ENCODE measurements at places on chromosomes 5 and 9. TPM values are rescaled to one million over a fixed set of nuclear protein-coding genes. Genes with fewer than 3 reads are reported as not detected.

GRCh38 chr9:93810028-93810971 lies 144.9 kb downstream of the BARX1 start:
- no peak for DNase-seq
- H3K27ac ChIP-seq = no peak overlapping the region
- no peak overlapping the region for H3K4me3 ChIP-seq
- no peaks in the 10 kb centered on the region for H3K4me1 ChIP-seq
- peaks cover 10% of the 10 kb centered on the region for H3K27me3 ChIP-seq

Gene TLE1
- 0.17 TPM for total RNA-seq

DNA sequence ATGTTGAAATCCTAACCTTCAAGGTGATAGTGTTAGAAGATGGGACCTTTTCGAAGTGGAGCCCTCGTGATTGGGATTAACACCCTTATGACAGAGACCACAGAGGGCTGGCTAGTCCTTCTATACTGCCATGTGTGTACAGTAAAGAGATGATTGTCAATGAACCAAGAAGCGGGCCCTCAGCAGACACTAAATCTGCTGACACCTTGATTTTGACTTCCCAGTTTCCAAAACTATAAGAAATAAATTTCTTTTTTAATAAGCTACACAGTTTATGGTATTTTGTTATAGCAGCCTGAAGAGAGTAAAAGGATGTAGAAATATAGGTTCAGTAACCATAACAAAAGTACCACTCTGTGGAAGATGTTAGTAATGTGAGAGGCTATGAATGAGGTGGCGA lies 419.0 kb upstream of the NUDT12 start:
- H3K4me3 ChIP-seq = no peak overlapping the region
- H3K4me1 ChIP-seq = no peaks in the 10 kb centered on the region
- H3K27me3 ChIP-seq = no peaks in the 10 kb centered on the region
- H3K27ac ChIP-seq = no peak overlapping the region

Gene MYMK
- total RNA-seq = not detected

GRCh38 chr9:86350006-86350760 lies 4.0 kb downstream of the TUT7 start:
- H3K36me3 ChIP-seq = peaks cover 48% of the 10 kb centered on the region
- DNase-seq = no peak
- peaks cover 52% of the 10 kb centered on the region for H3K4me1 ChIP-seq
- no peaks in the 10 kb centered on the region for H3K27me3 ChIP-seq

DNA sequence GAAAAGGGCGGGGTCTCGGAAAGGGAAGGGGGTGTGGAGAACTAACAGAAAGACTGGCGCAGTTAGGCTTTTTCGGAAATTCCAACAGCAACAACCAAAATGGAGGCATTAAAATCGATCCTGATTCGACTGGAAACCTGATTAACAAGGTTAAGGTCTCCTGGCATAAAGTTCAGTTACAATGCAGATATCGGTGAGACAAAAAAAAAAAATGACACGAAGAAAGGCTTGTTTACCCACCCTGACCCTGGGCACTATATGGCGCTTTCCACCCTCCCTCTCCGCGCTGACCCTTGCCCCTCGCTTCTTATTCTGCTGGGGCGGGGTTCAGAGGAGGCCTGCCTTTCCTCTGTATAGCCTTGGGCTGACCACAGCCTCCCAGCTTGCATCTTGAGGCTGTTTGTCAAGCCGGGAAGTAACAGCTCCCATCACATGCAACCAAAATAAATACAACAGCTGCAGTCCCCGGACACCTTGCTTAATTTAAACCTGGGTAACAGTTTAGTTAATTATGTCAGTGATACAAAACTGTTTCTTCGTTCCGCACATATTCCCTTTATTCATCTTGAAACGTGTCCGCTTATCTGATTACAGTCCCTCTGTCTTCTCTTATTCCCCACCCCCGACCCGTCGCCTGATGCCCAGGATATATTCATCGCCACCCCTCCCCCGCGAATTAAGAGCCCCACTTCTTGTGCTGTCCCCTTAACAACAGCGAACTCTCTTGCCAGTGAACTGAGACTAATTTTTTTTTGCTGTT lies 795 bp upstream of the PJA2 start:
- peak overlapping the region; percentile 89 for H3K4me3 ChIP-seq
- no peaks in the 10 kb centered on the region for H3K27me3 ChIP-seq
- peaks cover 13% of the 10 kb centered on the region for H3K36me3 ChIP-seq
- H3K4me1 ChIP-seq = peaks cover 31% of the 10 kb centered on the region
- peak; percentile 57 for DNase-seq

- H3K36me3 ChIP-seq = no peaks in the 10 kb centered on the region
- no peak overlapping the region for H3K4me3 ChIP-seq
- DNase-seq = no peak
Observed at GRCh38 chr9:133525677-133526076, 918 bp upstream of the MYMK start.

Gene BNC2
- not detected for total RNA-seq

GRCh38 chr5:73388740-73389139 lies 59.8 kb downstream of the FOXD1 start:
- H3K27ac ChIP-seq = no peak overlapping the region
- peaks cover 13% of the 10 kb centered on the region for H3K27me3 ChIP-seq
- H3K4me1 ChIP-seq = peaks cover 21% of the 10 kb centered on the region
- no peak overlapping the region for H3K4me3 ChIP-seq
- peaks cover 12% of the 10 kb centered on the region for H3K36me3 ChIP-seq

DNA sequence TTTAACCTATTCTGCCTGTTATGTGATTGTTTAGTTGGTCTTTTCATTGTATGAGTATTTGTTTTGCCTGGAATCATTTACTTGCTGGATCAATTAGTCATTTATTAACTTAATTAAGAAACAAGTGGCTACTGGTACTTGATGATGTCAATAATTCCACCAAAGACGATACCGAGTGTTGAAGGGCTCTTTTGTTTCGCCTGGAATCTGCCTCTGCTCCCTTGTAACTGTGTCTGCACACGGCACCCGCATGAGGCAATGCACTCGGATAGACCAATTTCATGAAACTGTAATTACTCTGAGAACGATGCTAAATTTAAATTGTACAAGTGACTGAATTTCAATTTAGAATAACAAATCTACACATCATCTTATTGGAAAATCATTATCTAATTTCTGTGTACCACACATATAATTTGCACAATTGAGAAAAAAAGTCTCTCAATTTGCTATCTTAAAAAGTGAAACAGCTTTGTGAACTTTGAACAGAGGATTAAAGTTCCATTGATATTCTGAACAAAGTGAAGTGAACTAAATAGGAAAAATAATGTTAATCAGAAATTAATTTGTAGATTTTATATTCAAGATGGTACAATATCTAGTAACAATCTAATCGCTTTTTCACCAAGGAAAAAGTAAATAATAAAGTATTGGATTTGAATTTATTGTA lies 143.2 kb downstream of the CTNND2 start:
- H3K4me3 ChIP-seq = no peak overlapping the region
- no peak overlapping the region for H3K27ac ChIP-seq
- DNase-seq = no peak

DNA sequence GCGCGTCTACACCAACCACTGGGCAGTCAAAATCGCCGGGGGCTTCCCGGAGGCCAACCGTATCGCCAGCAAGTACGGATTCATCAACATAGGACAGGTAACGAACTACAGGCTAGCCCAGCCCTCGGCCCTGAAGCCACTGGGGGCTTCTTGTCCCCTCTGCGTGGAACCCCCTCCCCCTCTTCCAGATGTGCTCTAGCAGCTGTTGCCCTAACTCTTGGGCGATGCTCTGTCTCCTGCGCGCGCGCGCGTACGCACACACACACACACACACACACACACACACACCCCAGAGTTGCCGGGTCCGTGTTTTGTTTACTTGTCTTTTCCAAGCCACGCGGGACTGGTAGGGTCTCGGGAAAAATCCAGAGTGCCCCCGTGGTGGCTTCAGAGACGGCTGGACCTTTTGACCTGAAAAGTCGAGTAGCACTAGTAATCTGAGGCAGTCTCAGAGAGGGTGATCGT lies 836 bp downstream of the PCSK5 start:
- no peak overlapping the region for H3K27ac ChIP-seq
- H3K36me3 ChIP-seq = no peaks in the 10 kb centered on the region
- peaks cover 34% of the 10 kb centered on the region for H3K4me1 ChIP-seq
- DNase-seq = peak; percentile 50

DNA sequence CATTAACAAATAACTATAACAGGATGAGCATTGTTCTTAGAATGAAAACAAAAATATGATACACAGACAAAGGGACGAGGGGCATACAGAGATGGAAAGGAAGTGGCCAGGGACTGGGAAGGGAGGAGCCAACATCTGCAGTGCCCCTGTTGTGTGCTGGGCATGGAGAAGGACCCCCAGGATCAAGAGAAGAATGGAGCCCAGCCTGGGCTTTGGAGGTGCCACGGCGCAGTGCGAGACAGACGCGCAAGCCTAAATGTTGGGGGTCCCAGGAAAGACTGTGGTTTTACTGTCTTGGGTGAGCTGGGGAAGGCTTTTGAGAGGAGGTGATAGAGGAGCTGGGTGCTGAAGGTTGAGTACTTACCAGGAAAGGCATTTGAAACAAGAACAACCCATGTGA lies 28.4 kb upstream of the DUSP1 start:
- no peaks in the 10 kb centered on the region for H3K27me3 ChIP-seq
- H3K36me3 ChIP-seq = no peaks in the 10 kb centered on the region
- DNase-seq = no peak
- H3K4me1 ChIP-seq = peaks cover 17% of the 10 kb centered on the region

Gene IFNK
- total RNA-seq = not detected

Gene ANKRD18B
- 0.31 TPM for total RNA-seq

Gene TUSC1
- not detected for total RNA-seq

Gene C5
- total RNA-seq = 2.5 TPM

DNA sequence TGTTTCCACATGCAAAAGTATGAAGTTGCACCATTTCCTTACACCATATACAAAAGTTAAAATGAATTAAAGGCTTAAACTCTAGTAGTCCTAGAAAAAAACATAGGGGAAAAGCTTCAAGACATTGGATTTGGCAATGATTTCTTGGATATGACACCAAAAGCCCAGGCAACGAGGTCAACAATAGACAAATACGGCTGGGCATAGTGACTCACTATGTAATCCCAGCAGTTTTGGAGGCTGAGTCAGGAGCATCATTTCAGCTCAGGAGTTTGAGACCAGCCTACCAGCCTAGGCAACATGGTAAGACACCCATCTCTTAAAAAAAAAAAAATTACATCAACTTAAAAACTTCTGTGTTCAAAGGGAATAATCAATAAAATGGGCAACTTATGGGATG lies 30.9 kb upstream of the SREK1 start:
- DNase-seq = no peak
- H3K27me3 ChIP-seq = no peaks in the 10 kb centered on the region
- peaks cover 5% of the 10 kb centered on the region for H3K36me3 ChIP-seq
- no peak overlapping the region for H3K4me3 ChIP-seq

Gene INSL6
- total RNA-seq = not detected

DNA sequence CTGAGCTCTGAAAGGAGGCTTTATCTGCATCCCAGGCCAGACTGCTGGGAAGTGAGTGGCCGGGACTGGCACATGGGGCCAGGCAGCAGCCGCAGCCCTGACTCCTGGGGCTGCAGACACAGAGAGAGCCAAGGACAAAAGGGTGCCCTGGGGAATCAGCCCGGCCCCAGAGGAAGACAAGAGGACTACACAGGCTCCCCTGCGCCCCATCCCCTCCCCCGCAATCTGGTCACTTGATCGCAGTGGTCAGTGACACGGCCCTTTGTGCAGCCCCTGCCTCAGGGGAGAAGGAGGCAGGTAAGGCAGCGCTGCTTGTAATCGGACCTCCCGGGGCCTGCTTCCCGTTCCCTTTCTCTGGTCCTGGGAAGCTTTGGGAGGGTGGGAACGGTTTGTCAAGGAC lies 55.5 kb upstream of the FUBP3 start:
- H3K27ac ChIP-seq = no peak overlapping the region
- DNase-seq = no peak
- no peaks in the 10 kb centered on the region for H3K36me3 ChIP-seq
- H3K27me3 ChIP-seq = peaks cover 2% of the 10 kb centered on the region

GRCh38 chr5:144634138-144634537 lies 463.5 kb downstream of the KCTD16 start:
- DNase-seq = no peak
- no peaks in the 10 kb centered on the region for H3K4me1 ChIP-seq
- no peak overlapping the region for H3K27ac ChIP-seq
- H3K4me3 ChIP-seq = no peak overlapping the region
- H3K36me3 ChIP-seq = no peaks in the 10 kb centered on the region
- no peaks in the 10 kb centered on the region for H3K27me3 ChIP-seq

Gene ACER2
- 1.8 TPM for total RNA-seq

- H3K4me3 ChIP-seq = no peak overlapping the region
- H3K27ac ChIP-seq = peak overlapping the region; percentile 43
- DNase-seq = no peak
- peaks cover 26% of the 10 kb centered on the region for H3K4me1 ChIP-seq
- no peaks in the 10 kb centered on the region for H3K27me3 ChIP-seq
Observed at GRCh38 chr5:157384971-157385709, 74.9 kb upstream of the NIPAL4 start.

Gene AK1
- 28.5 TPM for total RNA-seq

DNA sequence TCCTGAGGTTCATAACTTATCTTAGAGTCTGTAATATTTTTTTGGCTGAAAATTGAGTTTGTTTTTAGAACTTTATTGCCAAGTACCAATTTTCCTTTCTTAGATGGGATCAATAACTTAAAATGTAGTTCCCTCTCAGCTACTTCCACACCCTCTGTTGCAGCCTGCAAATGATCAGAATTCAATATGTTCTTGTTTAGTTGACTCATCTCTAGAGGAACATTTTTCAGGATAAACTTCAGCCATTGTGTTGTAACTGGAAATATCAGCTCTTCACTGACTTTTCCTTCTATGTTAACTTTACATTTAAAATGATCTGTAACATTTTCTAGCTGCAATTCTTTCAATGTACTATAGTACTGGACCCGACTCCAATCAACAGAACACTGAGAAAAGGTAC lies 115.7 kb downstream of the ESM1 start:
- H3K4me1 ChIP-seq = peaks cover 20% of the 10 kb centered on the region
- no peak overlapping the region for H3K27ac ChIP-seq
- DNase-seq = no peak
- H3K27me3 ChIP-seq = peaks cover 35% of the 10 kb centered on the region
- H3K36me3 ChIP-seq = no peaks in the 10 kb centered on the region

DNA sequence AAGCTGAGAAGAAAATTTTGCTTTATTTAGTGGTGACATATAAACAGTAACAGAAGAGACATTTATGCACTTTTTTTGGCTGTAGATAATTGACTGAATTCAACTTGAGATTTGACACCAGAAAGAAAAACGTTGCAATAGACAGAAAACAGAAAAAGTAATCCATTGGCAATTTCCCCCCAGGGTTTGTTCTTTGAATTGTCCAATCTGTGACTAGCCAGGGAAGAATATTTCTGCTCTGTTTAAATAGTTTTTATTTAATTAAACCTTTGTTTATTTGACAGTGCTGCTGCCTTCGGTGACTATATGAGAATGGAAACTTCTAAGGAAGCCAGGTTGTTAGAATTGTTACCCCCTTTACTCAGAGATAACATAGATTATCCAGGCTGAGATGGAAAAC lies 210.6 kb downstream of the DEPDC1B start:
- H3K4me1 ChIP-seq = no peaks in the 10 kb centered on the region
- no peaks in the 10 kb centered on the region for H3K36me3 ChIP-seq
- no peak overlapping the region for H3K27ac ChIP-seq
- H3K4me3 ChIP-seq = no peak overlapping the region
- DNase-seq = no peak

- no peak overlapping the region for H3K4me3 ChIP-seq
- no peak overlapping the region for H3K27ac ChIP-seq
- DNase-seq = no peak
- H3K27me3 ChIP-seq = no peaks in the 10 kb centered on the region
Observed at GRCh38 chr9:37155601-37156000, 35.2 kb downstream of the ZCCHC7 start.

GRCh38 chr9:16105168-16106020 lies 552.6 kb downstream of the CCDC171 start:
- no peaks in the 10 kb centered on the region for H3K4me1 ChIP-seq
- H3K27me3 ChIP-seq = no peaks in the 10 kb centered on the region
- no peak overlapping the region for H3K4me3 ChIP-seq

Gene ZNF300
- total RNA-seq = 0.67 TPM

Data from activated CD4-positive, alpha-beta memory T cell treated with anti-CD3 and anti-CD28 coated beads for 36 hours (primary cell).